ENCODE measurements at places on chromosomes 11 and 22.

- DNase-seq, result no peak
These were observed 258.9 kb upstream of the B3GAT1 start for GRCh38 chr11:134670961-134671370.

DNA sequence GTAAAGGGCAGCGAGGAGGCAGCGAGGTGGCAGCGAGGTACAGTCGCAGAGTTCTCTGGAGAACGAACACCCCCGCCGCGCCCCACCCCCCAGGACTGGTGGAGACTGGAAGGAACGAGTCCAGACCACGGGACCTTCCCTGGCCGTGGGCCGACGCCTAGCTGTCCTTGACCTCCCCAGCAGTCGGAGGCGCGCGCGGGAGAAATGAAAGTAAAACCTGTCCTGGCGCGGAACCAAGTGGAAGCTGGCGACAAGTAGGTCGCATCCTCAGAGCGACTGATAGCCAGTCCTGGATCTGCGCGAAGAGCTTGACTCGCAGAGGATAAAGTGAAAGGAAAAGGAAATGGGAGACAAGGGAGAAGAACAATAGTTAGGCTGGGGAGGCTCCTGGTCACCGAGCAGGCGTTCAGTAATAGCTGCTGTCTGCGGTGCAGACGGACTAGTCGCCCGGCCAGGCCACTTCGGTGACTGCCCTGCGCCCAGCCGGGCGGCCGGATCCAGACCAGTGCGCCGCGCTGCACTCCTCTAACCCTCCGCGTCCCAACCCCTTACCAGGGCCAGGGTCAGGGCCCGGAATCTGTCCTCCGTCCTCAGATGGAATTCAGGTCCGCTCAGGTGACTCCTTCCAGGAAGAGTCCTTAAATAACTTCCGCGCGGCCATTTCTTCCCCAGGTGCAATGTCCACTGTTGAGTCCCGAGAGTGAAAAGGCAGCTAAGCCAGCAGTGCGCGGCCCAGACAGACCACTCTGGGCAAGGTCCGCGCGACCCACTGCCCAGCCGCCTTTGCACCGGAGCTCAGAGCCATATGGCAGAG, 1.9 kb upstream of the ADM start:
- no peak for DNase-seq

GRCh38 chr11:102153082-102153481, 42.8 kb downstream of the YAP1 start:
- DNase-seq, result no peak

DNA sequence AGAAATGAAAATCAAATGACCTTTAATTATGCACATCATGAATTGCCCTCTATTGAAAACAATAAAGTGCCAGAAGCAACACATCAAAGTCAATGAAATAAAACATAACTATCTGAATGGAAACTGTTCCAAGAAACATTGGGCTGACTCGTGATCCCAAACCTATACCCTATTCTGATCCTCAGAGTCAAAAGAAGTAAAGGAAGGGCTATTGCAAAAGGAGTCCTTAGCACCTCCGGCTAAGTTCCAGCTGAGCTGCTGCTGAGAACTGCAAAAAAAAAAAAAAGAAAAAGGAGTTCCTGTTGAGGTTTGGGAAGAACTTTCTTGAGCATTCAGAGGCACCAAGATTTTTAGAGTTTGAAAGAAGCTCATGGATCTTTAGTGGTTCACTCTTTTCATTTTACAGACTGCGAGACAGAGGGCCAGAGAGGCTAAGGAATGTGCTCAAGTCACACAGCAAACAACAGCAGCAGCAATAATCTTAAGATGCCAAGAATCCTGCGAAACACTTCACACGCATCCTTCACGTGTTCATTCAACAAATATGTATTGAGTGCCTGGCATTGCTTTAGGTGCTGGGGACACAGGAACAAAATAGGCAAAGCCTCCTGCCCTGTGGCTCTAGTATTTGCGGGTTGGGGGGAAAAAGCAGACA, 841 bp upstream of the TMPRSS13 start:
- DNase-seq, result no peak

DNA sequence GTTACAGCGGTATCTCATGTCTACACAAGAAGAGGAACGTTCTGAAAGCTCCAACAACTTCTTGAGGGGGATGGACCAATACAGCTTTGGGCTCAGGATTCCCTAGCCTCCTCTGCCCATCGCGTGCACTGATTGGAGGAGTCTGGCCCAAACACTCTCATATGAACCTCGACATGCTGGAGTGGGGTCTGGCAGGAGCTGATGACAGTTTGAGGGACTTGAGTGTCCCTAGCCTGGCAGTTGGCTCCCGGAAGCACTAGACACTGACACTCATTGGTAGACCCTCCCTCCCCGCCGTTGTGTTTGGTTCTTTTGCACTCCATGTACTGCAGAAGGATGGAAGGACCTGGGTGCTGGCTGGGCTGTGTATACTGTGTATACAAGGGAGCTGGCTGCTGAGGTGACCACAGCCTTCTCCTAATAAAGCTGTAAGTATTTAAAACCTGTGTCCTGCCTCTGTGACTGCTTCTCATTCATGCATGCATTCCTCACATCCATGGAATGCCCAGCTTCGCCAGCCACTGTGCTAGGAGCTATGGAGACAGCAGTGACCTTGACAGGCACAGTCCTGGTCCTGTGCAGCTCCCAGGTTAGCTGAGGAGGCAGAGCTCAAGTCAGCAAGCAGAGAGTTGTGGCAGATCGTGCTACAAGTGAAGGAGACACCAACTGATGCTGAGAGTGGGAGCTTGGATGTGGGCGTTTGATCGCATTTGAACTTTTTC, 27.9 kb downstream of the ADAMTS15 start:
- DNase-seq, result no peak

DNA sequence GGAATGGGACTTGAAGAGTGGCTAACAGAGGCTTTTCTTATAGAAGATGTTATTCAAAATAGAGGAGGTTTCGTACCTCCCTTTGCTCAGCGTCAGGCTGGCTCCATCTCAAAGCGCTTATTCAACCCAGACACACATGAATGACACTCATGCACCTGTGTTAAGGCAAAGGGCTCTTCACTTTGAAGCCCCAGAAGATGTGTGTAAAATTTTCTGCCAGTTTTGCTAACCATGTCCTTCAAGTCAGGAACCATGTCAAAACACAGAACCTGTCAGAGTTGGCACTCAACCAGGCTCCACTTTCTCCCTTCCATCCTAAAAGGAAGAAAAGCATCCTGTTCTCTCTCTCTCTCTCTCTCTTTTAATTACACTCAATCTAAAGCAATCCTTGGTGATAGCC, 352.8 kb upstream of the NARS2 start:
- no peak for DNase-seq

DNA sequence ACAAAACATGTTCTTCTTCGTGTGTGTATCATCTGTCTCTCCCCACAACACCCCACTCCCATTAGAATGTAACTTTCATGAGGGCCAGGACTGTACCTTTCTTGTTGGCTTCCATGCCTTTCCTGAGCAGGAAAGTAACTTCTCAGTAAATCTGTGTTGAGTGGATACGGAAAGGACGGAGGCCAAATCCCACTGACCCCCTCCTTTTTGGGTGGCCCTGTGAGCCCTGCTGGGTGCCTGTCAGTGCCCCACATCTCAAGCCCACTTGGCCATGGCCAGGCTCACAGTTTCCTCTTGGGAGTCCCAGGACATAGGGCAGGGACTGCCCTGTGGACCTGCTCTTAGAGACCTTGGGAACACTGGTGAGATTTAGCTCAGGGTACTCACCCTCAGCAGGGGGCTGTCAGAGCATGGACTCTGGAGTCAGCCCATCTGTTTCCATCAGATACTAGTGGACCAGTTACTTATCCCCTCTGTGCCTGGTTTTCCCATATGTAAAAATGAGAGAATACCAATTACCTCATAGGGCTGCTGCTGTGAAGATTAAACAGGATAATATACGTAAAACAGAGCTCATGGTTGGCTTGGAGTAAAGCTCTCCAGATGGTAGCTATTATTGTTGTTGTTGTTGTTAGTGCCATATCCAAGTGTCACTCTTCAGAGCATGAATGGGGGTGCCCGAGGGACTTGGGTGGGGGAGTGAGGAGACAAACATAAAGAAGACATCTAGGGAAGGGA, 1.0 kb upstream of the C11orf96 start:
- DNase-seq, result no peak

- DNase-seq, result no peak
These were observed at the start of gene FGF19 for GRCh38 chr11:69703768-69704507. TSS of gene FGF19 (minus strand) at chr11:69704022. CDS start at chr11:69703876, 146 bp downstream.

DNA sequence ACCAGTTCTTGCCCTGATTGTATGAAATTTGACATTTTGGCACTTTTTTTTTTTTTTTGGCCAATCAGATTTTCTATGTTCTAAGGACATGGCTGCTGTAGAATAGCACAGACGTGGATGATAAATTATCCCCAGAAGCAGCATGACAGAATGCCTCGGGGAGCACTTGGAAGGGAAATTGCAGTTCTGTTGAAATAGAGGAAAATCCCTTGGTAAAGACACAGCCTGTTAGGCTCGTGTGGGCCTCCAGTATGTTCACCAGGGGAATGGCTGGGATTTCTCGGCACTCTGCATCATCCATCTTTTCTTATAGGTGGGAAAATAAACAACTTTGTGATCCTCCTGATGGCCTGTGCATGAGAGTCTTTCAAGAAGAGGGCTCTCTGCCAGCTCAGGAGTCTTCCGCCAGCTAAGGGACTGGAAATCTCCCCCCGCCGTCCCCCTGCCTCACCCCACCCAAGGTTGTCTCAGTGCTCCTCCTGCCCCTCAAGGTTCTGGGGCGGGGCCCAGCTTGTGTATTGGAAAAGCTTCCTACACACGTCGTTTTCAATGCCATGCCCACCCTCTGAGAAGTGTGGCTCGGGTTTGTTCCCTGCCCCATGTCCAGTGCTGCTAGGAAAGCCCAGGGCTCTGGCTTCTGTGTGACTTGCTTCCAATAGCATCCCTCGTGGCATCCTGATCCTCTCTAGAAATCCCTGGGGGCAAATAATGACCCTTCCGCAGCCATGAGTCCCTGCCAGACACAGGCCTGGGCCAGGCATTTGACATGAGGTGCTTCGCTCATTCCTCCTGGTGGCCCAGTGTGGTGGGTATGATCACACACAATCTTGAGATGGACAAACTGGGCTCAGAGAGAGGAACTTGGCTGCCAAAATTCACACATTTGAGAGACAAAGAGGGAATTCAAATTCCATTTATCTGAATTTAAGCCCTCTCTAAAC, 70.6 kb upstream of the ATXN10 start:
- DNase-seq, result no peak

GRCh38 chr11:74714904-74715303, 16.3 kb downstream of the CHRDL2 start:
- no peak for DNase-seq

All from NCI-H1417 treated with DMSO at 0.1 percent for 48 hours (cell line).